ENCODE measurements at places on chromosomes 6 and 20. TPM values are rescaled to one million over a fixed set of nuclear protein-coding genes. Genes with fewer than 3 reads are reported as not detected.

SLC22A2 gene
- total RNA-seq, result not detected

STMND1 gene
- not detected for total RNA-seq

VWA7 gene
- 6.4 TPM for total RNA-seq

KIF16B gene
- total RNA-seq, result 3.4 TPM

AP5S1 gene
- 13.8 TPM for total RNA-seq

EYS gene
- not detected for total RNA-seq

HSPA1L gene
- 3.1 TPM for total RNA-seq

RBL1 gene
- total RNA-seq, result 56.3 TPM

PSORS1C2 gene
- total RNA-seq, result not detected

OPN5 gene
- total RNA-seq, result not detected

BMP5 gene
- total RNA-seq, result not detected

ADTRP gene
- 0.63 TPM for total RNA-seq
